ENCODE measurements at places on chromosomes 7 and 10.

GRCh38 chr7:76069238-76069638 lies 21.3 kb downstream of the MDH2 start:
- peak; percentile 80 for DNase-seq

DNA sequence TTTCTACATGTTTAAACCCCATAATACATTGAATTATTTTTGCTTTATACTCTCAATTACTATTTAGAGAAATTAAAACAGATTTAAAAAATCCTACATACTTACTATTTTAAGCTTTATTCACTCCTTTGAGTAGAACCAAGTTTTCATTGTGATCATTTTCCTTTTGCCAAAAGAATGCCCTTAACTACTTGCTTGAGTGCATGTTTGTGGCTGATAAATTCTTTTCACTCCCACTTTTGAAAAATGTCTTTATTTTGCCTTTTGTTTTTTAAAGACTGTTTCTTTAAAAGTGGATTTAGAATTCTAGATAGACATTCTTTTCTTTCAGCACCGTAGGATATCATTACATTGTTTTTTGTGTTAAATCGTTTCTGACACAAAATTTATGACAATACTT lies 22.3 kb upstream of the AGR3 start:
- no peak for DNase-seq

- DNase-seq = no peak
These were observed 64.5 kb downstream of the RAMP3 start for GRCh38 chr7:45221896-45222604.

DNA sequence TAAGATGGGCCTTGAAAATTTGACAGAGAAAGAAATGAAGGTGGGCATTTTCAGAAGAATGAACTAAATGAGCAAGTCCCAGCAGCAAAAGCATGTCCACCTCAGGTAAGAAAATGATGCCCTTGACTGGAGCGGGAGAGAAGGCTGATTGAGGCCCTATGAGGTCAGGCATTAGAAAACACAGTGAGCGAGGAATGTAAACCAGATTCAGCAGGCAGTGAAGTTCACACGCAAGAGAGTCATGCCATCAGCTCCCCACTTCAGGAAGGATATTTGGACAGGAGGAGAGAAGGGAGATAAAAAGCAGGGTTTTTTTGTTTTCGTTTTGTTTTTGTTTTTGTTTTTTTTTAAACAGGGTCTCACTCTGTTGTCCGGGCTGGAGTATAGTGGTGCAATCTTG lies 166.4 kb downstream of the PPP1R17 start:
- DNase-seq = no peak

- DNase-seq = no peak
These were observed 46.4 kb downstream of the AOAH start for GRCh38 chr7:36677769-36678437.

DNA sequence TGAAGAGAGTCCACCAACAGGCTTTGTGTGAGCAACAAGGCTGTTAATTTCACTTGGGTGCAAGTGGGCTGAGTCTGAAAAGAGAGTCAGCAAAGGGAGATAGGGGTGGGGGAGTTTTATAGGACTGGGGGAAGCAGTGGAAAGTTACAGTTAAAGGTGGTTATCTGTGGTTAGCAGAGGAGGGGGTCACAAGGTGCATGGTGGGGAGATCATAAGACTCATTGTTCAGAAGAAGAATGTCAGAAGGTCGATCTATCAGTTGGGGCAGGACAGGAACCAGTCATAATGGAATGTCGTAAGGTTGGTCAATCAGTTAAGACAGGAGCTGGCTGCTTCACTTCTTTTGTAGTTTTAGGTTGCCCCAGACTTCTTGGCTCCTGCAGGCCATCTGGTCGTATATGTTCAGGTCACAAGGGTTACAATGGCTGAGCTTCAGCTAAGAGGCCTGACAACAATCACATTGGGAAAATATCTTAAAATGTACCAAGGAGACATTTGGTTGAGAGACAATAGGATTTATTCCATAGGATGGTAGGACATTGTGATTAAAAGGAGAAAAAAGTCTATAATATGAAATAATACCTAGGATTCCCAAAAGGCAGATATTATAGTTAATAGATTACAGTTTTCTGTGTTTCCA lies 356.4 kb downstream of the ANKRD7 start:
- DNase-seq = no peak

GRCh38 chr7:140867467-140868462 lies 57.0 kb downstream of the BRAF start:
- DNase-seq = no peak

DNA sequence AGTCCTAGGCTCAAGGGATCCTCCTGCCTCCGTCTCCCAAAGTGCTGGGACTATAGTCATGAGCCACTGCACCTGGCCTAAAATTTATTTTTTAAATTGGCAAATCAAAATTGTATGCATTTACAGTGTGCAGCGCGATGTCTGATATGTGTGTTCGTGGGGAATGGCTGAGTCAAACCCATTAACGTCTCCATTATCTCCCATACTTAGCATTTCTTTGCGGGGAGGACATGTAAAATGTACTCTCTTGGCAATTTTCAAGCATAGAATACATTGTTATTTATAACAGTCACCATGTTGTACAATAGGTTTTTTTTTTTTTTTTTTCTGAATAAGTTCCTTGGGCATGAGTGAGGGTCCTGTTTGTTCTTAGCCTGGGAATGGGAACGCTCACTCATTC lies 3.8 kb downstream of the TMEM184A start:
- no peak for DNase-seq

GRCh38 chr10:111200505-111201186 lies 123.8 kb downstream of the ADRA2A start:
- DNase-seq = no peak

- DNase-seq = no peak
These were observed 82.2 kb downstream of the PIK3CG start for GRCh38 chr7:106947244-106947728.

- no peak for DNase-seq
These were observed 248.6 kb upstream of the TCERG1L start for GRCh38 chr10:131560166-131560565.

- DNase-seq = no peak
These were observed 191.9 kb downstream of the MDFIC start for GRCh38 chr7:115113776-115114175.

DNA sequence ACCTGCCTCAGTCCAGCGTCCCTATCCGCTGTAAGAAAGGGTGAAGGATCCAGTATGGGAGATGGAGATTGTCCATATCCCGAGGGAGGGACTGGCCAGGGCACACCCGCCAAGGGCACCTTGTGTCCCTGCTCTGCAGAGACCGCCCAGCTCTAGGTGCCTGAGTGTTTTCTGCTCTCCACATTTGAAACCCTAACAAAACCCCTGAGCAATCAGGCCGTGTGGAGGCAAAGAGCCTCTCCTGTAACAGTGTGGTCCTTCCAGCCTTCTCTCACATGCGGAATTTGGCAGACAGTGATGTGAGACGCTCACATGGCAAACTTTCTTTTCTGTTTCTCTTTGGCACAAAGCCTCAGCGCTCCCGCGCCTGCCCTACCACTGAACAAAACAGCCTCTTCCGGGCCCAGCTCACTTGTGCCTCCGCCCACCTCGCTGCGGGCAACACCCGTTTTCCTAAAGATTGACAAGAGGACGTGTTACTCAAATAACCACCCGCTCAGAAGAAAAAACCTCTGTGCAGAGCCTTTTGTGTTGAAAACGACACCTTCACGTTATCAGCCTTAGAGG lies 514.8 kb downstream of the DNAJB6 start:
- peak; percentile 82 for DNase-seq

DNA sequence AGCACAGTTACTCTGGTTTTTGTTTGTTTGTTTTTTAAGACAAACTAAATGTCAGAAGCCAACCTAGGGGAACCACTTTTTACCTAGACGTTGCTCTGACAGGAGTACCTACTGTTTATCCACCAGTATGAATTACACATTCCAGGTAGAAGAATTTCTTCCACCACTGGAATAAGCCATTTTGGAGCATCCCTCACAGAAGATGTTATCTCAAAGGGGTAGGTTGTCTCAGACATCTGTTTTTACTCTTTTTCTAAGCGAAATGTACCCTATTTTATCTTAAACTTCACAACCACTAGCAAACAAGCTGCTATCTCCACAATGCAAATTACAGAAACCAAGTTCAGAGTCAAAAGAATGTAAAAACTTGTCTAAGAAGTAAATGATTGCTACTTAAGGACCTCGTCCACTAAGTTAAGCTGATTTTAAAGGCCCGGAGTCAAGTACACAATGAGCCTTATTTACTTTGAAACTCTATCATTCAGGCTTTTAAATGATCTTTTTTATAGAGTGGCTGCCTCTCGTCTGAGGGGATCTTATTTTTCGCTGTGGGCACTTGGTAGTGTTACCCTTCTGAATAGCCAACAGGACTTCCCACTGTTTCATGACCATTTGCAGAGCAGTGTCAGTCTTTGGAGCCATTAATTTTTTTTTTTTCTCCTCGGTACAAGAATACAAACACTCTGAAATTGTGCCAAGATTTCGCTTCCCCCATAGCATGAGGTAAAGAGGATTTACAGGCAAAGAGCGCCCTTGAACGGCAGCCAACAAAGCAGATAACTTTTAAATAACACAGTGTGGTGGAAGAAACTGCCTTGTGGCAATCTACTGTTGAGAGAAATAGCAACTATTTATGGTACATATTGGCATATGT lies 15.7 kb upstream of the ARMC3 start:
- no peak for DNase-seq

DNA sequence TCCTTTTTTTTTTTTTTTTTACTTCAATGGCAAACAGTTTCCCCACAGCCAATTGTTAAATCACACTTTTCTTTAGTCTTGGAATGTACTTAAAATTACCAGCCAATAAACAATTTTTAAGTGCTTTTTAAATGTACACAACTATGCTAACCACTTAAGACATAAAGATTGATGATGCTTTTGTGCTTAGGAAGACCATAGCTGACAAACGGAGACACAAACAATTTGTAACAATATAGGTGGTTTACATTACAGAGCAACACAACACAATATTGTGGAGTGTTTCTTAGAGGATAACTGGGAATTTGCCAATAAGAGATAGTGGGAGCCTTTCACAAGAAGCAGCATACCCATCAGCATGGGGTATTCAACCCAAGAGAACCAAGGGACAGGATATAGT lies 798.5 kb upstream of the IGFBP3 start:
- DNase-seq = no peak

DNA sequence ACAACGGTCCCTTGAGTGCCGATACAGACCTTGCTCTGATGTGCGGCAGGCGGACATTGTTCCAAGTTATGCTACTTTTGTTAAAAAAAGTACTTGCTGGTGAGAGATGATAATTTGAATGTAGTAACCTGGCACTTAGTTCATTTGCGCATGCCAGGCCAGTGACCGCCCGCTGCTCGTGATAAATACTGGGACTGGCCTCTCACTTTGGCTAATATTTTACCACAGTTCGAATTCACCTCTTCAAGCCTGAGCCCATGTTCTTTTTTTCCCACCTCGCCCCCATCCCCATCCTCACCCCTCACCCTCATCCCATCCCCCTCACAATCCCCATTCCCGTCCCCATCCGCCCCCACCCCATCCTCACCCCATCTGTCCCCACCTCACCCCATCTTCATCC lies 126.4 kb downstream of the DNAJB6 start:
- no peak for DNase-seq

- DNase-seq = no peak
These were observed 337.7 kb downstream of the GATA3 start for GRCh38 chr10:8392216-8392615.

- peak; percentile 81 for DNase-seq
These were observed 32.2 kb downstream of the FOXL3 start for GRCh38 chr7:322111-322671.

- DNase-seq = no peak
These were observed 26.4 kb upstream of the SVOPL start for GRCh38 chr7:138727336-138728099.

GRCh38 chr7:118057404-118057803 lies 126.6 kb upstream of the LSM8 start:
- DNase-seq = no peak

GRCh38 chr7:105648561-105649401 lies 67.5 kb upstream of the EFCAB10 start:
- DNase-seq = no peak

- no peak for DNase-seq
These were observed 29.2 kb upstream of the ATRNL1 start for GRCh38 chr10:115063701-115064658.

GRCh38 chr10:125123476-125124114 lies 36.8 kb downstream of the CTBP2 start:
- DNase-seq = peak; percentile 93

DNA sequence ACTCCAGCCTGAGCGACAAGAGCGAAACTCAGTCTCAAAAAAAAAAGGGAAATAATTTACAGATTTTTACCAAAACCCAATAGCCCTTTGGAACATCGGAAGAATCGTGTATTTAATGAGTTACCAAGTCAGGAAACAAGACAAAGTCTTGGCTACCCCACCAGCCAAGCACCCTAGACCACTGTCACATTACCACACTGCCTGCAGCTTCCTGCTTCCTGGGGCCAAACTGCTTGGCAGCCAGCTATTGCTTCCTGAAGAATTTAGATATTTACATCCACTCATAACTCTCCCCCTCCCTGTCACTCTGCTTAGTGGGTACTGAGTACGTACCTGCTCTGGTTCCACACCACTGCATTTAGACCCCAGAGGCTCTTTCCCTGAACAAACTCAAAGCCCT lies 14.1 kb upstream of the TNPO3 start:
- DNase-seq = no peak

DNA sequence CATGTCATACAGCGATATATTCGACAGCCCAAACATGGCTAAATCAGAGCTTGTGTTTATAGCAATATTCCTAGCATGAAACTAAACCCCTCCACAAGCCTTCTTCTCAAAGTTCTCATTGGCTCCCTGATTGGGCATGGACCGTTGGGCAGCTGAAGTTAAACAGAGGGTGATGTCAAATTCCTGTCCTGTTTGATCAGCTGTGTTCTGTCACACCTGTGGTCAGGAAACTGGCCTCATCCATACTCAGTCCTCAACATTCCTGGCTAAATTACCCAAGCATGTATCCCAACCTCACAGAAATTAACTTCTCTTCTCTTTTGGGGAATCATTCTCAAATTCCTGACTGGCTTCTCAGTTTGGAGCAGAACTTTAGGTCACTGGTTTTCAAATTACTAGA lies 107.9 kb downstream of the ODAD2 start:
- DNase-seq = no peak

DNA sequence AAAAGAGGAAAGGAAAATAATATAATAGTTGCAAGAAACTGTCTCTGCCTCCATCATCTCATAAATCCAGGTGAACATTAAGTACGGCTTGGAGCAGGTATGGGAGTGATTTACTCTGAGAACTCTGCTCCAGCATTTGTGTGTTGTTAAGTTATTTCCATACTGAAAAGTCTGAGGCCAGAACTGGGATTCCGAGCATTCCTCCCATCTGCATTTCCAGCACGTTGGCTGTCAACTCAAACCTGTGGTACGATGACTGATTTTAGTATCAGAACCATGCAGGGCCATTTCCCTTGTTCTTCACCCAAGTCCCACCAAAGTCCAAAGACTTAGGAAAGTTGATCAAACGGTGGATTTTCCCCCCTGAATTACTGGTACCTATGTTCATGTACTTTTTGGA lies 104.9 kb downstream of the CREB5 start:
- no peak for DNase-seq

- no peak for DNase-seq
These were observed 61.5 kb downstream of the ITGA8 start for GRCh38 chr10:15658069-15658702.

Measured in Right ventricle myocardium superior (tissue), 1 donor.